ENCODE measurements at places on chromosomes 2 and 18.

GRCh38 chr2:66461664-66462500, 27.0 kb downstream of the MEIS1 start:
- no peak for DNase-seq

DNA sequence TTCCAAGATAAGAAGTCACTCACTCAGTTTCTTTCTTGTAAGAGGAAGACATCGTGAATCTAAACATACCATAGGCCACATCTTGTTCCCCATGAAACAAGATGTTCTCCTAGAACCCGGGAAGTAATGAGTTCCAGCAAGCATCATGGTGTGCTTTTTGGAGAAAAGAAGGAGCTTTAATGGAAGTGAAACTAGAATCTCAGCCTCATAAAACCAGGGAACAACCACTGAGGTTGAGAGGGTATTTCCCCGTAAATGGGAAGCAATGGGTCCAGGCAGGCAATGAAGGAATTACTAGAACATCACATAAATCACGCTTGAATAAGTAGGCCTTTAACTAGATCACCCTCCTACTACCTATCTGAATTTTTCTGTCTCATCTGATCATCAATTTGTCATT, 40.3 kb downstream of the PSTPIP2 start:
- no peak for DNase-seq

GRCh38 chr2:7613831-7614230, 696.6 kb downstream of the RNF144A start:
- DNase-seq: no peak

- no peak for DNase-seq
These were observed 15.3 kb upstream of the PTPN4 start for GRCh38 chr2:119744335-119744939.

DNA sequence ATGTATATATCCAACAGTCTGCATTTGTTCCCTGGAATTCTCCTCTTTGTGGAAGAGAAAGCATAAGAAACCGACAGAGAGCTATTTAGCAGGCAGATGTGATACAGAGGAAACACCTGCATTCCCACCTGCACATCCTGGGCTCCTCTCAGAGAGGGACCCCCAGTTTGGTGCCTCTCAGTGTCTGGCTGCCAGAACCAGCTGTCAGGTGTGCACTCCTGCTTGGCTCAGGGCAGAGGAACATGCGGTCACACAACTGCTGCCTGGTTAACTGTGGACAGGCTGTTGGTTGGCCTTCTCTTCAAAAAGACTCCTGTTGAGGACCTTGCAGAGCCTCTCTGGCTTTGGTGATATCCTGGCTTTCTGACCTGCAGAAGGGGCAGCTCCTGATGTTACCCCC, 54.6 kb downstream of the ITGB6 start:
- no peak for DNase-seq

DNA sequence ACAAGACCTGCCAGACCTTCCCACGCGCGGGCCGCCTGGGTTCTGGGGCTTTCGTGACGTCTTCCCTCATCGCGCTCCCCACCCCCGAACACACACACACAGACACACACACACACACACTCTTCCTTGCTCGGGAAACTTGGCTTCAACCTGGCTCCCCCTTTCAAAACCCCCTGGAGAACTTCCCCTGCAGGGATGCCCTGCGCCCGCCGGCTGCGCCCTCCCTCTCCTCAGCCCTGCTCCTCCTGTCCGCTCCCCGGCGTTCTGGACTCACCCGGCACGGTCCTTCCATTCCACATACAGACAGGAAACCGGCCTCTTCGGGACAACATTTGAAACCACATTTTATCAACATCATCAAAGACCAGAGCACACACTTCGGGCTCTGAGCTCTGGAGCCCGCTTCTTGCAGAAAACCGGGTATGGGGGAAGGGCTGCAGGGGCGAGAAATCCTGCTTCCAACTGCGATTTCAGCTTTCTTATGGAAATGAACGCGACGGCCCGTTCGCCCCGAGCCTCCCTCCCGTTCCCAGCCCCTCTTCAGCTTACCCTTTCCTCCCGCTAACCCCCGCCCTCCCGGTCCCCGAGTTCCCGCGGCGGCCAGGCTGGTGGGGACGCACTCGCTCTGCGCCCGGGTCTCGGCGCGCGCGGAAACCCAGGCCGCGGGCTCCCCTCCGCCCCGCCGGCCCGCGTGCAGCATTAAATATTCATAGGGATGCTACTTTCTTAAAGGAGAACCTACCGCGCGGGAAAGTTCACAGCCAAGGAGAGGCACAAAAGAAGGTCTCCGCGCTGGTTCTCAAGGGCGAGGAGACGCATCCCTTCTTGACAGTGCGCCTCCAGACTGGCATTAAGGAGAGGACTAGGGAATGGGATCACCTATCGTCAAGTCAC, 18.3 kb downstream of the POU3F3 start:
- DNase-seq: no peak

DNA sequence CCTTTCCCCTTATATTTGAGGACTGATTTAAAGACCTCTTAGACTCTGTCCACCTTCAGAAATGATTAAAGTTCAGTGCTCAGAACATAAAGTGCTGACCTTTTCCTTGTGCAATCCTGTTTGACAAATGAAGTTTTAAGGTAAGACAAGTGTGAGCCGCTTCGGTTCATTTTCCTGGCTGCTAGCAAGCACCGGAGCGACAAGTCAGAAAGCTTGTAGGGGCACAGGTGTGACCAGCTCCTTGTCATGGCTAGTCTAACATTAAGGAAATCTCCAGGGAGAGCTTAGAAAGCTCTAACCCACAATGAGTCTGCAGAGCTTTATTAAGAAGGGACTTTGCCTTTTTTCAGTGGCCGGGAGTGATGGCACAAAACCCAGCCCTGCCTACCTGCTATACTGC, 2.3 kb upstream of the NCKAP5 start:
- no peak for DNase-seq

GRCh38 chr18:55323051-55323994, 264.7 kb downstream of the TCF4 start:
- DNase-seq: no peak

- DNase-seq: no peak
These were observed 53.6 kb upstream of the DDX18 start for GRCh38 chr2:117760916-117761315.

GRCh38 chr2:3606370-3607201, 11.7 kb downstream of the COLEC11 start:
- DNase-seq: no peak

- no peak for DNase-seq
These were observed 102.6 kb downstream of the HS6ST1 start for GRCh38 chr2:128215897-128216642.

- DNase-seq: no peak
These were observed 45.2 kb downstream of the FAM117B start for GRCh38 chr2:202679980-202680379.

GRCh38 chr2:235564884-235565530, 71.2 kb downstream of the AGAP1 start:
- DNase-seq: no peak

- DNase-seq: no peak
These were observed 237.8 kb downstream of the DCC start for GRCh38 chr18:52577795-52578194.

- no peak for DNase-seq
These were observed 104.3 kb upstream of the DAPL1 start for GRCh38 chr2:158690823-158691222.

- DNase-seq: no peak
These were observed 119.3 kb upstream of the IL1R2 start for GRCh38 chr2:101872480-101872879.

DNA sequence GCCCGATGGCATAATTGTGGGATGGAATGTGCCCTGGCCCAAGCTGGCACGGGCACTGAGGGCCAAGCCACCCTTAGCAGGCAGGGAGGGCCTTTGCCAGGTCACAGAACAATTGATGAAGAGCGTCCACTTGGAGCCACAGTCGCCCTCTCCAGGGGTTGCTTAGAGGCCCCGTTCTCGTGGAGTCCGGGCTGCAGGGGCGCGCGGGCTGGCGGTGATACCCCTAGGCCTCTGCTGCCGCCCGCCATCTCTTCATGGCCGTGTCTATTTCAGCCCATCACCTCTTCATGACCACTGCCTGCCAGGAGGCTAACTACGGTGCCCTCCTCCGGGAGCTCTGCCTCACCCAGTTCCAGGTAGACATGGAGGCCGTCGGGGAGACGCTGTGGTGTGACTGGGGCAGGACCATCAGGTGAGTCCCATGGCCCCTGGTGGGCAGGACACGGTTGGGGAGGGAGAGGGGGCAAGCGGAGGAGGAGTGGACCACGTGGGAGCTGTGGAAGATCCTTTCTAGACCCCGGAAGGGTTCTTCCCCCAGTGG, 17.6 kb downstream of the RAMP1 start:
- no peak for DNase-seq

- DNase-seq: no peak
These were observed 2.7 kb upstream of the IL1R1 start for GRCh38 chr2:102139851-102140250.

GRCh38 chr18:9851511-9851910, 34.3 kb upstream of the TXNDC2 start:
- DNase-seq: no peak

- DNase-seq: no peak
These were observed 33.0 kb upstream of the MEP1B start for GRCh38 chr18:32156855-32157254.

DNA sequence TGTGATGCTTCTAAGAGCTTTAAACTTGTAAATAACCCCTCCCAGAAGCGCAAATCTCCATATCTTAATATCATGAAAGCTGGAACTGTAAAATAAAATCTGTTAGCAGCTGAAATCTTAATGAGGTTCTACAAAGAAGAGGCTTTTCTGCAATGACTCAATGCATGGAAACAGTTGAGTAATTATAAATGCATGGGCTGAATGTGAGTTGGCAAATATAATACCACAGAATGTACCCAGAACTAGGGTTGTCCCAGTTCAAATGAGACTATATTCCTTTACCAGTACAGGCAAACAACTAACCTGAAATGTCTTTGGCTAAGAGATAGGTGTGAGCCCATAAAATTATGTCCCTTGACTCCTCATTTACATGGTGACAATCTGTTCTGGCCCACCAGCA, 52.9 kb downstream of the SATB2 start:
- no peak for DNase-seq

DNA sequence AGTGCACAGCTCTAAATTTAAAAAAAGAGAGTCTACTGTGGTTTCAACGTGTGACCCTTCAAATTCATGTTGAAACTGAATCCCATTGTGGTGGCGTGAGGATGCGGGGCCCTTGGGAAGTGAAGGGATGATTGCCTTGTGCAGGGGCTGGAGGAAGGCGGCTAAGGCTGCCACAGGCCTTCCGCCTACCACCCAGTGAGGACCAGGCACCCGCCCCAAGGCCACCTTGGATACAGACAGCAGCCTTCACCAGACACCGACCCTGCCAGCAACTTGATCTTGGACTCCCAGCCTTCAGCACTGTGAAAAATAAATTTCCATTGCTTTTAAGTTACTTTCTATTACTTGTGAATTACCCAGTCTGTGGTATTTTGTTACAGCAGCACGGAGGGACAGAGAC, 103.4 kb upstream of the TMEM18 start:
- DNase-seq: no peak

DNA sequence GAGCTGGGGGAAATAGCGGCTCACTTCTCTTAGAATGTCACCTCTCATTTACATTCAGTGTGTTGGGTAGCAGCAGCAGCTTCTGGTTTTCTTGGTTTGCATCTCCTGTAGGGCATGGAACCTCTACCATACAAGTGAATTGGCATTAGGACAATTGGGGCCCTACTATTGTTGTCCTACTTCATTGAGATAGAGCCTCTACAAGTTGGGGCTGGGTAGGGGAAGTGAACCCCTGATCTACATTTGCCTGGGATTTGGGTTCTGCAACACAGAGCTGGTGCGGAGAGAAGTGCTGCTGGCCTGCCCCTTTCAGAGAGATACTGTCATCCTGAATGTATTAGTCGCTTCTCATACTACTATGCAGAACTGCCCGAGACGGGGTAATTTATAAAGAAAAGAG, 391.6 kb upstream of the HS6ST1 start:
- DNase-seq: no peak

- no peak for DNase-seq
These were observed 110.7 kb downstream of the RND3 start for GRCh38 chr2:150376553-150377335.

DNA sequence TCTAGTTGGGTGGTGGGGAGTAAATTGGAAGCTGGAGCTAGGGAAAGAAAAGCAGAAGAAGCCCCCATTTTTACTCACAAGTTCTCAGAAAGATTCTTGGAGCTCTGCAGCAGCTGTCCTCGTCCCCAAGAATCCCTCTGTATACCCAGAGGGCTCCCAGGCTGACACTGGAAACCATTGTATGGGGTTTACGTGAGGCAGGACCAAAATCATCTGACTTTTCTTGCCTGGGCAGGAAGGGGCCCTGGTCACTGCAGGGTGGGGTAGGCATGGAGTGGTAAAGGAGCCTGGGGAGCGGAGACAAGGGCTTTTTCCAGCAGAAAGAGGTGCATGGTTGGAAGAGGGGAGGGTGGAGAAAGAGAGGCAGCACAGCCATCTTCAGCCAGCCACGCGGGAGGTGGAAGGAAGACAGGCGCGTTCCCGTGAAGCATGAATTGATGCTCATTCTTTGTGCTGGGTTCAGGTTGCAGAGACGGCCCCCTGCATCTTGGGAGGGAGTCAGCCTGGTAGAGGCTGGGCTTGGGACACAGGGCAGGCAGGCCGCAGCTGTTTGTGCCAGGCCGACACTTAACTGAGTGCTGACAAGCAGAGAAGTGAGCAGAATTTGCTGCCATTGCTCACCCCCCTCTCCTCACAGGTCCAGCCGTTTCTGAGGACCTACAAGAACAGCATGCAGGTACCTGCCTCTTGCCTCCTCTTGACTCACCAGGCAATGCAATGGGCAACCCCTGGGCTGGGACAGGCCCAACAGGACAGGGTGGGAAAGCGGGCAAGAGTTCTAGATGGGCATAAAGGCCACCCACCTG, 94.8 kb downstream of the PLB1 start:
- DNase-seq: no peak

DNA sequence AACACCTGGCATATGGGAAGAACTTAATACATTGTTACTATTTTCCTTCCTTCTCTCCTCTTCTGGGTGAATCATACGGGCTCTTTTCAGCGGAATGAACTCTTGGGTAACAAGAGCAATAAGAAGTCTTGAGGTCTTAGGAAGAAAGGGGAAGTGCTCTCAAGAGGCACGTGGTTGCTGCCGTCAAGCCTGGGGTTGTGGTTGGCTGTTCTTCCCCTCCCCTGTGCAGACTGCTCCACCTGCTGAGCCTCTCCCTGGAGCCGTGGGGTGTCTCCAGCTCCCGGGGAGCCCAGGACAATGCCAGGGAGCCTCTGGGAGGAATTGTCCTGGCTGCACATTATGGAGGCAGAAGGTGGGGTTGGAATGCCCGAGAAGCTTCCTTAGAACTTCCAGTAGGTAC, 19.4 kb downstream of the TOGARAM2 start:
- no peak for DNase-seq

Data from activated T-cell treated with anti-CD3 and anti-CD28 coated beads, Interleukin-2, amount 50 U/mL, for 4 hours (primary cell).